ENCODE measurements at places on chromosomes 6 and 20.

GRCh38 chr20:34907616-34908469 lies 31.4 kb downstream of the ACSS2 start:
- DNase-seq = no peak

- no peak for DNase-seq
Measured at GRCh38 chr6:97150932-97151331, 132.1 kb downstream of the MMS22L start.

- DNase-seq = no peak
Measured at GRCh38 chr6:100078509-100078908, 84.5 kb upstream of the MCHR2 start.

DNA sequence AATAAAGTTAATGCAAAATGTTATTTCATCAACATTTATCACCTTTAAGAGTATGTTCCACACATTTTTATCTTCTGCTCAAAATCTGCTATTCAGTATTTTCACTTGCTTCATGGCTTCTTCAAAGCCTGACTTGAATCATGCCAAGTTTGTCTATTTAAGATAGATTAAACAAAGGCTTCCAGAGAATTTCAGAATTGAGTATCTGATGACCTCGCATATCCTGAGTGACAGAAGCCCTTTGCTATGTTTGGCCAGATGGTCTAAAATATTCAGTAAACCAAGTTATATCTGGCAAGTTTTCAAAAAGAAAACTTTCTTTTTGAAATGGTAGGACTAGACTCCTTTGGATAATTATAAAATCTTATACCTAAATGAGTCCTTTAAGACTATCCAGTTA lies 348.9 kb upstream of the KCNQ5 start:
- DNase-seq = no peak

DNA sequence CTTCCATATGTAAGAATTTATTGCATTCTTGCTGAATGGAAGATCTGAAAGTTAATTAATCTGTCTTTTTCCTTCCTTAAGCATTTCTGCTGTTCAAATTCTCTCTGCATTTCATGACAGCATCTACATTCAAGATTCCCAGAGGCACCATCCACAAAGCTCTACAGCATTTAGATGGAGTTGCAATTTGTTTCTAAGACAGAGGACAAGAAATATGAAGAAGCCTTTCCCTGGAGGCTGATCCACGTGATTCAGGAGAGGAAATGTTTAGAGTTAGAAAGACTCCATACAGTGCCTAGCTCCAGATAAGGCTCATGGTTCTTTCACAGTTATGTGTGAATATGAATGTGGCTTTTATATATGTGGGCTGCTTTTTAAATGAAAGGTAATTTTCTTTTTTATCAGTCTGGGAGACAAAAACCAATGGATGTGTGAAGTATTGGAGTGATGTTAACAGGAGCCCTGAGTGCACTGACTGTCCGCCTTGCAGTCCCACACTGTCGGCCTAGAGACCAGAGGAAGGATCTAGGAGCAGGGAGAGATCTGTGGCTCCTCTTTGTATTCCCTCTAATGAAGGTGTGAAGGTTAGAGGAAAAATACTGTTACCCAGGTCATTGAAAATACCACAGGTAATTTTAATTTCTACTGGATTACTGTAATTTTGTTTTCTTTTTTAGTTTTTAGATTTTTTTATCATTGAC lies 686.6 kb upstream of the GJE1 start:
- DNase-seq = no peak

- no peak for DNase-seq
Measured at GRCh38 chr6:36933102-36933501, 21.4 kb upstream of the PI16 start.

DNA sequence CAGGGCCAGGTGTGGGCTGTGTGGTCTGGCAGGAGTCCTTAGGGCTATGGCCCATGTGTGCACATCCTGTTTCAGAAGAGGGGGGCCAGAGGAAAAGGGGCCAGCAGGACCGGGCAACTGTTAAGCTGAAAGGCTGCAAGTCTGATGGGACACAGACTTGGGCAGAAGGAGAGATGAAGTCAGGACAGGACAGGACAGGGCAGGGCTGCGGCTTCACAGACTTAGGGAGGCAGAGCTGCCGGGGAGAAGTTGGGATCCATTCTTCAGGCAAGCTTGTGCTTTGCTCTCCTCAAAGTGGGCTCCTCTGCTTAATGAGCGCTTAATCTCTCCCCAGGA lies 28.7 kb downstream of the MOCS1 start:
- no peak for DNase-seq

Measured in bone marrow (tissue), 2 donors.